ENCODE measurements at places on chromosomes 3 and 15.

DNA sequence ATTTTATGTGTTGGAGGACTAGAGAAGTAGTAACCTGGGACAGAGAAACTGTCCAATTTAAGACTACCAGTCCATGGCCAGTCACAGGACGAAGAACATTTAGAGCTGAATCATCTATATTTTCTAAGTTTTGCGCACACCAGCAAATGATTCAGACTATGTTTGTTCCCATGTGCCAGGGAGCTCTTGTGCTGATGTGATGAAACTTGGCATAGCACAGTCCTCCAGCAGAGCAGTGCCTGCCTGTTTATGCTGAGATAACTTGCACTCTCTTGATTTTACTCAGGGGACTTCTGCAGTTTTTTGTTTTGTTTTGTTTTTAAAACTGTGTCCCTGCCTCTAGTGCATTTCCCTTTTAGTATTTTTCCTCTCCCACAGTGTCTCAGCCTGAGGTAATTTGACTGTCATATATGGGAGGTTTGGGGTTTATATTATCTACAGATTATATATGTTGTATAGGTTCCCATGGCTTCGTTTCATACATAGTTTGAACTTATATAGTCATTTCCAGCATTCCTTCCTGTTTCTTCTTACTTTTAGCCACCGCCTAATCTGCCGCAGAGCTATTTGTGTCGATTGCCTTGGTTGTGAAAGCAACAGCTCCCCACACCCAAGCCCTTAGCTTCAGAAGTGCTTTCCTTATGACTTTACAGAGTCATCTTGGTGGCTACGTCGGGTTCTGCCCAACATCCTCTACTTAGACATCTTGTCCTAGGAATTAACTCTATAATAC lies 45.5 kb downstream of the PPM1L start:
- no peak for DNase-seq

DNA sequence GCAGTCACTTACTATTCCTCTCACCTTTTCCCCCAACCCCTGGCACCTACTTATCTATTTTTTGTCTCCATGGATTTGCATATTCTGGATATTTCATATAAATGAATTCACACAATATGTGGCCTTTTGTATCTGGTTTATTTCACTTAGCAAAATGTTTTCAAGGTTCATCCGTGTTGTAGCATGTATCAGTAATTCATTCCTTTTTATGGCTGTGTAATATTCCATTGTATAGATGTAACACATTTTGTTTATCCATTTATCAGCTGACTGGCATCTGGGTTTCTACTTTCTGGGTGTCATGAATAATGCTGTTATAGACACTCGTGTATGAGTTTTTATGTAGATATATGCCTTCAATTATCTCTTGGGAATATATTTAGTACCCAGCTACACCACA lies 5.8 kb downstream of the MNS1 start:
- no peak for DNase-seq

DNA sequence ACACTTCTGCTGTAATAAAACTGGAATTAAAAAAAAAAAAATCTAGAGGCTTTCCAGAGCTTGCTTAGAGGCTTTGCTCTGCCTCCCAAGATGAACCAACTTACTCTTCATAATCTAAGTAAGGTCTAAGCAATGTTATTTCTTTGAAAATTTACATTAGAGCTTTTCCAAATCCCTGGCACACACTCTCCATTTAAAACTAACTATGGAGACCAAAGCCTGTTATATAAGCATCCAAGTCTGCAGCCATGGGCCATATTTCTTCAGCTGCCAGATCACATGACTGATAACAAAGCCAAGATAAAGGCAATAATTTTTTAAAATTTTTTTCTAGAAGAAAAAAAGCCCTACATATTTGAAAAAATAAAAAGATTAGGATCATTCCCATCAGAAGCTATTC lies 55.0 kb upstream of the ARHGEF3 start:
- peak; percentile 56 for DNase-seq

DNA sequence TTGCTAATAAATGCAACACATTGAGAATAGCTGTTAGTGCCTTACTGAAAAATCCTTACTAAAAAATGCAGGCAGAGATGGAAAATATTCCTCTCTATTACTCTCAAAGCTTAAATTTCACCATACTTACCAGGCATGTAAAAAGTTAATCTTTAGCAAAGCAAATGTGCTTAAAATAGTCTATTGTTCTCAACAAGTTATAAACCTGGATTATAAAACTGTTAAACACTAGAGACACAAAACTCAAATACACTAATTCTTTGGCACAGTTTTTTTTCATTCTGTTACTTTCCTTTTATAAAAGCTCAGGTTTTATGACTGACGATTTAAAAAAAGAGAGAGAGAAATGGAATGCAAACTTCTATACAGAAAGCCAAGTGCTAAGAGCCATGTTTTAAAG lies 119.8 kb downstream of the THRB start:
- no peak for DNase-seq

DNA sequence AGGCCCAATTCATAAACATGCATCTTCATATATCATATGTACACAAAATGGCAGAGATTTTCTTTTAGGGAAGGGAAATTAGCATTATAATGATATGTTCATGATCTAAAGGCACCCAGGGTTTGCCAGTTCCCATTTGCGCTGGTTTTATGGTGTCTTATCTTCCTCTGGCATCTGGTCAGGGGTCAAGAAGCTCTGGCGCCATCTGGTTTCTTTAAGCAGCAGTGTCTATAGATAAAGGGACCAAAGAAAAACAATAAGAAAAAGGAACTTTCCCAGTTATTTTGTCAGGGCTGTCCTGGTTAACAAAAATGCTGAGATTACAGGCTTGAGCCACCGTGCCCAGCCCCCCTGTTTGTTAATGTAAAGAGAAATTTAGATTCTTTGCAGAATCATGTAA lies 3.3 kb upstream of the DCP1A start:
- peak; percentile 62 for DNase-seq

DNA sequence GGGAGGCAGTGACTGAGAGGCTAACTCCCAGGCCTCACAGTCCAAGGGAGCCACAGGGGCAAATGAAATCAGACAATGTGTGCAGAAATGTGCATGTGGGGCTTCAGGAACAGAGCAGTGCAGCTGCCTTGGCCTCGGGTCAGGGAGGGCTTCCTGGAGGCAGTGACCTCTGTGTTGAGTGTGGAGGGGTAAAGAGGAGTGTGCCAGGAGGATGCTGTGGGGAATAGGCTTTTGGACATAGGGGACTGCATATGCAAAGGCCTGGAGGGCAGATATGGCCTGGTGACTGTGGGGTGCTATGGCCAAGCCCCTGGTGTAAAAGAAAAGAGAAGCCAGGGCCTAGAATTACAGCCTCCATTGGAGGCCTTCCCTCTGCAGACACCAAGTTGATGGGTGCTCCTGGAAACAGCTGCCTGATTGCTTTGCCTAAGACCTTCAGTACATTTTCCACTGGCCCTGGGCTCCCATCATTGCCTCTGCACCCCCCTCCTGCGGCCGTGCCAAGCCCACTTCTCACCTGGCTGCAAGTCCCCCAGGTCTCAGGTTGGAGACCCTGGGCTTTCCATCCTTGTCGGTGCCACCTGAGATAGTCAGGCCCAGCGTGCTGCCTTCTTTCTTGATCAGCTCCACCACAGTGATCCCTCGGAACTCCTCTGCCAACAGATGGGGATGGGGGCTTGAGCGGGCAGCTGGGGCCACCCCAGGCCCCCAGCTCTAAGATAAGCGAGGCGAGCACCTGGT lies 15.1 kb downstream of the GRIP2 start:
- DNase-seq = no peak

- peak; percentile 17 for DNase-seq
Measured at GRCh38 chr3:179292450-179292849, 30.4 kb upstream of the ZNF639 start.

DNA sequence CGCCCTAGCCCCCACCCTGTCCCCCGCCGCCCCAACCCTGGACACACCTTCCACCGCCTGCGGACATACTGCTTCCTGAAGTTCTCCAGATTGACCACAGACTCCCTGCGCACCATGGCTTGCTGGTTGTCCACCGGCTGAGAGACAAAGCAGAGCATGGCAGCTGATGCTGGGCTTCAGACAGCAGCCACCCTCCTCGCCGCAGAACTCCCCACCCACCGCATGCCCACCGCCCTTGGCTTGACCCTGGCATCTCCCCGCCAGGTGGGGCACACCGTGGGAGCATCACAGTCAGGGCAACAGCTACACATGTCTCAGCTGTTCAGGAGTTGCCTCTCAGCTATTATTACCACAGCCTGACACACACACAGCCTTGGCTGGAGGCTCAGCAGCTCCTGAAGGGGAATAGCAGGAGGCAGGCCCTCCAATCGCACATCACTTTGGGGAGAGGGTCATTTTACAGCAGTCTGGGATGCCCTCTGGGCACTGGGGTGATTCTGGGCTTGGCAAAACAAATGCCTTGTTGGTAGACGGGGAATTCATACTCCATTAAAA lies 78.4 kb upstream of the HERC1 start:
- DNase-seq = no peak

DNA sequence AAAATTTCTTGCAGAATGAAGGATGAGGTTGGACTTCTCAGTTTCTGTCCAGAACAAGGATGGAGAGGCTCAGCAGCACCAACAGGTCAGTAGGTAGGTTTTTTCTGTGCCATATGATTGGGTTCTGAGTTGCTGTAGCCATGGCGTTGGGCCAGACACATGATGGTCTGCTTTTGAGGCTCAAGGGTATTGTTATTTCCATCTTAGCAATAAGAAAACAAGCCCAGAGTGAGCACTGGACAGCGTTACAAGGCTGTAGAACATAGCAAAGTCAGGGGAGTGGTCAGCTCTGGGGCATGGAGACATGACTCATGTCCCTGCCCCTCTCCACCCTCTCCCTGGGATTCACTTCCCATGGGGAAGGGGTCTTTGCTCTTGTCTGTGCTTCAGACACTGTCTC lies 137.6 kb upstream of the TOPAZ1 start:
- no peak for DNase-seq

- no peak for DNase-seq
Measured at GRCh38 chr15:51060030-51060673, 34.6 kb downstream of the TNFAIP8L3 start.

- no peak for DNase-seq
Measured at GRCh38 chr3:59876533-59877062, 826.8 kb upstream of the CFAP20DC start.

GRCh38 chr15:50670115-50670514 lies 16.5 kb downstream of the TRPM7 start:
- DNase-seq = no peak

GRCh38 chr3:141047168-141047567 lies 4.0 kb upstream of the SPSB4 start:
- no peak for DNase-seq

- DNase-seq = peak; percentile 63
Measured at GRCh38 chr3:105907777-105908176, 39.0 kb upstream of the CBLB start.

DNA sequence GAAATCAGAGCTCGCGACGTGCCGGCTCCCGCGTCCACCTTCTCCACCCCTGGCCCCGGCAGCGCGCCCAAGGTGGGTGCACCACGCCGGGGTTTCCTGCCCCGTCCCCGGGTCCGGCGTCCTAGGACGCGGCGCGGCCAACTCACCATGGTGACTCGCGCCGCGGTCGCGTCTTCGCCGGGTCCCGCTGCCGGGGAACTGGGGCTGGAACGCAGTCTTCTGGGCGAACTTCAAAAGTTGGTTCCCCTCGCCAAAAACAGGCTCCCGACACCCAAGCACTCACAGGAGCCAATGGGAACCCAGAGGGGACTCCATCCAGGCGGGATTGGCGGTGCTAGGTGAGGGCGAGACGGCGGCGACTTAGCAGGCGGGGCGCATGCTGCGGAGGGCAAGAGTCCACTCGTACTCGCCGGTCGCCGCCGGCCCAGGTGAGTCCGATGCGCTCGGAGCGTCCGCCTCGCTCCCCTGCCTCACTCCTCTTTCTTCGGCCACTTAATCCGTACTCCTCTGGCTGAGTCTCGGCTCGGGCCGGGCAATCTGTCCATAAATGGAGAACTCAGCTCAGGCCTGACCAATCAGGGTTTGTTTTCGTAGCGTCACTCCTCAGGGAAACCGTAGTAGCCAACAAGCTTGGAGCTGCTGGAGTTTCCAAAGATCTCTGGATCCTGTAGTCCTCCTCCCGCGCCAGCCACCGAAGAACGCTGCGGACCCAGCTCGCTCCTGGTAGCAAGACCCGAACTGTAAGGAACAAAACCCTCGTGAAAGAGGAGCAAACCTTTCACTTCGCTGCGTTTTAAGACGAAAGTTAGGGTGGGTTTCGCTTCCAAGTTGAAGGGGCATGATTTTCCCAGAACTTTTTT lies at the start of gene MYO1E:
TSS of gene MYO1E (minus strand) at position 520 of the 860 bp plus-strand sequence. CDS start at position 149, 371 bp downstream.
- peak; percentile 99 for DNase-seq

GRCh38 chr3:47367631-47368030 lies 13.2 kb upstream of the PTPN23 start:
- DNase-seq = no peak

DNA sequence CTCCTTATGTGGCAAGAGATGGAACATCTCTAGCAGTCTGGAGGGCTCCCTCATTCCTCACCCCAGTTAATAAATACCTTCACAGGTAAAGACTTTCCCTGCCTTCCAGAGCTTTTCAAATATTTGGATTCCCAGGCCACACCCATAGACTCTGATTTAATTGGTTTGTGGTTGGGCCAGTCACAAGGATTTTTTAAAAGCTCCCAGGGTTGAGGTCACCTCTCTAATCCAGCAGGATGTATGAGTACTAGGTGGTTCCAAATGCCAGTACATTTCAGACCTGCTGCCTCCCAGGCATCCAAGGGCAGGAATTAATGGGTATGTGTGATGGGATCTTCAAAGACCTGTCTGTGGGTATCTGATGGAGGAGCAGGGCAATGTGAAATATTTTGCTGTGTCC lies 312.8 kb downstream of the CLSTN2 start:
- no peak for DNase-seq

DNA sequence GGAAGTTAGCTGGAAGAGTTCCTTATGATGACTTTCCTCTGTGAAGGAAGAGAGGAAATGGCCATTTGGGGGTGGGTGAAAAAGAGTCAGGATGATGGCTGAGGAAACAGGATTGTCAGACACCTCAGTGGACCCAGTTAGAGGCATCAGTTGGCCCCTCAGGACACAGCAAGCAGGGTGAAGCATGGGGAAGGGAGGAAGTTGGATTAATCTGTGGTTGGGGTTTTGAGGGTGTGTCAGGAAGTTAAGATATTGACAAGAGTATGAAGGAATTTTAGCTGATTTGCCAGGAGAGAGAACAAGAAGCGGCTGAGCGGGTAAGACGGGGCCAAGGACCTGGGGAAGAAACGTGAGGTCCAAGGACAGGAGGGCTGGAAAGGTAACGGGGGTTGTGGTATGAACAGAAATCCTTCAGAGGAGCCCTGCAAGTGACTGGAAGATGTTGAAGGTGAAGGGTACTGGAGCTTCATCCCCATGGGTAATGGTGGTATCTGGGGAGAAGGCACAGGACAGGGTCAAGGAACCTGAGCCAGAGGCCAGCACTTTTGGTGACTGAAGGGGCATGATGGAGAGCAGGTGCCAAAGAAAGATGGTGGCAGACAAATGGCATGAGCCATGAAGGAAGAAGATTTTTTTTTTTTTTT lies 2.7 kb downstream of the UQCC5 start:
- no peak for DNase-seq

DNA sequence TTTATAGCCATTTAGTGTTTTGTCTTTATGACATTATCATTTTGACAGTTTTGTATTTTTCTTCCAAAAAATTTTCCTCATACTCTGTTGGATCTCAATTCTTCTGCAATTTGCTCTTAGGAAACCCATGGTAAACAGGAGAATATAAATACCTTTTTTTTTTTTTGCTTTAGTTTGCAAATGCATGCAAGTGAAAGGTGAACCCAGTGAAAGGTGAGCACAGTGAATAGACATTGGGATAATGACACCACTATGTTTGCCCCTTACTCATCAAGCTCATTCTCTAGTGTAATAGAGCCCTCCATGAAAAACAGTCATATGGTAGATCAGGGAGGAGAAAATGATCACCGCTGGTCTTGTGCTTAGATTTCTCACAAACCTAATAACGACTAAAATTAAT lies 59.0 kb upstream of the TRPC1 start:
- no peak for DNase-seq
